H7 (cell line): ENCODE measurements at places on chromosomes 1 and 21. TPM values are rescaled to one million over a fixed set of nuclear protein-coding genes. Genes with fewer than 3 reads are reported as not detected.

DNA sequence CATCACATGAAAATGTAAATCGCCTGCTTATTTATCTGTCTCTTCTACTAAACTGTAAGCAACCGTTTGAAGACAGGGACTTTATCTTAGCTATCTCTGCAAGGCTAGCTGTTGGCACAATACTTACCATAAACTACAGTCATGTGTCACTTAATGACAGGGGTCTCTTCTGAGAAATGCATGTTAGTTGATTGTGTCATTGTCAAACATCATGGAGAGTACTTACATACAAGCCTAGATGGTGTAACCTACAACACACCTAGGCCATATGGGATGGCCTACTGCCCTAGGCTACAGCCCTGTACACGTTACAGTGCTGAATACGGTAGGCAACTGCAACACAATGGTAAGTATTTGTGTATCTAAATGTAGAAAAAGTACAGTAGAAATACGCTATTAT is 267.9 kb downstream of the SDCCAG8 start:
- no peak for DNase-seq

DNA sequence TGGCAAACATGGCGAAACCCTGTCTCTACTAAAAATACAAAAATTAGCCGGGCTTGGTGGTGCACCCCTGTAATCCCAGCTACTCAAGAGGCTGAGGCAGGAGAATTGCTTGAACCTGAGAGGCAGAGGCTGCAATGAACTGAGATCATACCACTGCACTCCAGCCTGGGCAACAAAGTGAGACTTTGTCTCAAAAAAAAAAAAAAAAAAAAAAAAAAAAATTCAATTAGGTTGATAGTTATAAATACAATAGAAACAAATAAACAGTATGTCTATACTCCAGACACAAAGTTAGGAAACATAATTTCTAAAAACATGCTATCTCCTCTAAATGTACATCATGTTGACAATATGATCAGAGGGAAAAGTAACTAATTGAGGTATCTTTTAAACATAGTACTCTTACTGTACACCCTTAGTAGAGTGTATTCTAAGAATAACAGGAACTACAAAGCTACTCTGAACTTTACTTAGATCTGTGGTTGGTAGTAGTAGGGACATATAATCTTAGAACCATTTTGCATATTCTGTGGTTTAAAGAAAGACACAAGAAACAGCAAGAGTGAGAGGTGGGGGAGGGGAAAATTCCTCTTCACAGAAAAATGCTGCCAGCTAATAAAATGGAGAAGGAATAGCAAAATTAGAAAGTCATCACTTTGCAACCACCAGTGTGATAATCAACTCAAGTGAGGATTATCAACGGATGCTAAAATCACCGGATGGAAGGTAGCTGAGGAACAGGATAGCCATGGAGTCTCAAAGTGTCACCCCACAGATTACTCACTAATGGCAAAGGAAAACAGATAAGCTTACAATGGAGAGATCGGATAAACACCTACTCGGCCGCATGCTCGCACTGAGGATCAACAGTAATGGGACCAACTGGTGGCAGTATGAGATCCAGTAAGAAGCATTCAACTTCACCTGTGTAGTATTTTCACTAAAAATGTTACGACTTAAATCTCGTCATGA is 35.0 kb downstream of the MTOR start:
- DNase-seq: no peak

DNA sequence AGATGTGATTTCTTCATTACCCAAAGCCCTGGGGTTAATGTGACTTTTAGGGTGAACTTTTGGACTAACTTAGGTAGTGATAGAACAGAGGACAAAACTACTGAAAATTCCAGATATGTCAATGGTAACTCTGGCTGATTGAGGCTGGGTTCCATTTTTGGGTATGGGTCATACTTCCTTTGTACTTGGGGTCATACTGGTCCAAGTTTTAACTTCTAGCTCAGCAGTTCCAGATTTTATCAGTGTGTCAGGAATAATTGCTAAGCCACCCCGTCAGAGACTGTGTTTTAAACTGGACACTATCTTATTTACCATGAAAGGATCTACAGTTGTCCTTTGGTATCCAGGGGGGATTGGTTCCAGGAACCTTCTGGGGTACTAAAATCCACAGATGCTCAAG is 4.0 kb downstream of the SMAP2 start:
- DNase-seq: no peak

DNA sequence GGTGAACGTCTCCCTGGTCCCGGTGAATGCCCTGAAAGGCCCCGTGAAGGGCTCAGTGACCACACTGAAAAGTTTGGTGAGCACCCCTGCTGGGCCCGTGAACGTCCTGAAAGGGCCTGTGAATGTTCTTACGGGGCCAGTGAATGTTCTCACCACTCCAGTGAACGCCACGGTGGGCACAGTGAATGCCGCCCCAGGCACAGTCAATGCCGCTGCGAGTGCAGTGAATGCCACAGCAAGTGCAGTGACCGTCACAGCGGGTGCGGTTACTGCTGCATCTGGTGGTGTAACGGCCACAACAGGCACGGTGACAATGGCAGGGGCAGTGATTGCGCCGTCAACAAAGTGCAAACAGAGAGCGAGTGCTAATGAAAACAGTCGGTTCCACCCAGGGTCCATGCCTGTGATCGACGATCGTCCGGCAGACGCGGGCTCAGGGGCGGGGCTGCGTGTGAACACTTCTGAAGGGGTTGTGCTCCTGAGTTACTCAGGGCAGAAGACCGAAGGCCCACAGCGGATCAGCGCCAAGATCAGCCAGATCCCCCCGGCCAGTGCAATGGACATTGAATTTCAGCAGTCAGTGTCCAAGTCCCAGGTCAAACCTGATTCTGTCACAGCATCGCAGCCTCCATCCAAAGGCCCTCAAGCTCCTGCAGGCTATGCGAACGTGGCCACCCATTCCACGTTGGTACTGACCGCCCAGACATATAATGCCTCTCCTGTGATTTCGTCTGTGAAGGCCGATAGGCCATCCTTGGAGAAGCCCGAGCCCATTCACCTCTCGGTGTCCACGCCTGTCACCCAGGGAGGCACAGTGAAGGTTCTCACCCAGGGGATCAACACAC is 41.5 kb downstream of the ZBTB17 start:
- DNase-seq: no peak

GRCh38 chr1:30588311-30589073 is 134.9 kb downstream of the MATN1 start:
- DNase-seq: no peak

DNA sequence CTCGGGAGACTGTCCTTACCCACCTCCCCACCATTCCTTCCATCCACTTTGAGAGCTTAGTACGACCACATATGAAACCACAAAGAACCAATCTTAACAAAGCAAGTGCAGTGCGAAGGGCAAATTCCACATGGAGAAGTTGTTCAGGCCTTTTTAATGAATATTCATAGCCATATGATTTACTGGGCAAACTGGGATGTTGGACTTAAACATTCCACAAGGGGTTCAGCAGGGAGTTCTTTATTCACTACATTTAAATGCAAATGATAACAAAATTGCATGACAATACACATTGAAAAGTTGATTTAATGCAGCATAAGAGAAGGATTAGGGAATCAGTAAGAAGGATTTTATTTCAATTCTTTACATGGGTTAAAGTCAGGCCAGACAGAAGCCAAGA is 14.7 kb downstream of the NMNAT2 start:
- DNase-seq: peak; percentile 42

DNA sequence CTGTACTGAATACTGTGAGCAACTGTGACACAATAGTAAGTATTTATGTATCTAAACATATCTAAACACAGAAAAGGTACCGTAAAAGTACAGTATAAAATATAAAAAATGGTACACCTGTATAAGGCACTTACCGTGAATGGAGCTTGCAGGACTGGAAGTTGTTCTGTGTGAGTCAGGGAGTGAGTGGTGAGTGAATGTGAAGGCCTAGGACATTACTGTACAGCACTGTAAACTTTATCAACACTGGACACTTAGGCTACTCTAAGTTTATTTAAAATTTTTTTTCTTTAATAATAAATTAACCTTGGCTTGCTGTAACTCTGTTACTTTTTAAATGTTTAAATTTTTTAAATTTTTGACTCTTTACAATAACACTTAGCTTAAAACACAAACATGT is 24.5 kb upstream of the SHCBP1L start:
- no peak for DNase-seq

DNA sequence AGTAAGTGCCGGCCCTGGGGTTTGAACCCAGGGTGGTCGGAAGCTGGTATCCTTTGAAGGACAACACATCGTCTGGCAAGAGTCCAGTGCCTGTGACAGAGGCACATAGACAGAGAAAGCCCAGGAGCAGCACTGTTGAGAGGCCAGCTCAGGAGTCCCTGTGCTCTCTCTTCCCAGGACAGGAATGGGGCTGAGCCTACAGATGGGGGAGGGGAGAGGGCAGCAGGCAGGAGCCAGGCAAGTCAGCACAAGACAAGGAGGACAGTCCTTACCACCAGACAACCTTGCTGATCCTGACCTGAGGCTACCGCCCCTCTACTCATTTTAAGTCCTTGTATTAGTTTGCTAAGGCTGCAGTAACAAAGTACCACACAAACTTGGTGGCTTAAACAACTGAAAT is 27.7 kb upstream of the SYT6 start:
- DNase-seq: no peak

DNA sequence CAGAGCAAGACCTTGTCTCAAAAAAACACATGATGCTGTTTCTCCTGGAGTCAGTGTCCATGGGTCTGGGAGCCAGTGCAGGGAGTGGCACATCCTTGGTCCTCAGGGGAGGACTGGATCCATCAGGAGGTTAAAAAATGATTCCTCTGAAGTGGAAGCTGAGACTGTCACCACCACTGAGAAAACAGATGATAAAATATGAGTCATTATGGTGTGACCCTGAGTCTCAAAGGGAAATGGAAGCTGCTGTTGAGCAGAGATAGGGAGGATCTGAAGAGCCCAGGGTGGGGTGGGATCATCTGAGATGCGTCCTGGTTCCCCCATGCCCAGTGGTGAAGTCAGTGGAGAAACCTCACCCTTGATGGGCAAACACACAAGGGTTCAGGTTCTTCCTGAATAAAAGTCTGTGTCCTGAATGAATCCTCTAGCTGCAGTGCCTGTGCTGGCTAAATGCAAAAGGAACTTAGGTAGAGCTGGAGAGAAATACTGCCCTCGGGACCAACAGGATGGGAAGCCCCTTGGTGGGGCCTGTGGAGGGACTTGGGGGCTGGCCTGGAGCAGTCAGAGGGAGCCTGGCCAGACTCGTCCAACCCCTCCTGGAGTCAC is 61.6 kb upstream of the TENT5B start:
- no peak for DNase-seq

- no peak for DNase-seq
Observed at GRCh38 chr1:165549973-165550372, 6.2 kb downstream of the LRRC52 start.

DNA sequence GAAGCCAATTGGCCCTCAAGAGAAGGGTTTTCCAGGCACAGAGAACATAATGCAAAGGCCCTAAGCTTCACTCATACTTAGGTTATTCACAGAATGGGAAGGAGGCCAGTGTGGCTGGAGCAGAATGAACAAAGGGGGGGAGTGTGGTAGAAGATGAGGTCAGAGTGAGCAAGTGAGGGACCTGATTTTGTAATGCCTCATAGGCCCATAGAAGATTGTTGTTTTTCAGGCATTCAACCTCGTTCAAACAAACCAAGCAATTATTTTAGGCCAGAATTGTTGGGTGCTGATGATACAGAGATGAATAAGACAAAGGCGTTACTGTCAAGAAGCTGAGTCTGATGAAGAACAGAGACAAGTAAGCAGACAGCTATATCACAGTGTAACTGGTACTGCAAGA is 54.5 kb upstream of the RAP1A start:
- DNase-seq: no peak

Gene PCP4
- total RNA-seq: 0.24 TPM in 1 of 2 replicates, not detected in the other

Gene IL6R
- 8.6 and 10.3 TPM in 2 replicates for total RNA-seq

Gene EFNA3
- total RNA-seq: 17.5 and 24.9 TPM in 2 replicates

Gene ZNF684
- 9.2 and 16.0 TPM in 2 replicates for total RNA-seq

Gene HSD3B1
- total RNA-seq: not detected in 2 replicates
